ENCODE measurements at places on chromosomes 16 and 17.

- peak overlapping the region; percentile 20 for H3K4me3 ChIP-seq
- peak overlapping the region; percentile 74 for H3K27ac ChIP-seq
- H3K4me1 ChIP-seq: peaks cover 54% of the 10 kb centered on the region
- no peak for DNase-seq
- H3K36me3 ChIP-seq: peaks cover 23% of the 10 kb centered on the region
Observed at GRCh38 chr17:40448639-40449261, 5.5 kb downstream of the IGFBP4 start.

DNA sequence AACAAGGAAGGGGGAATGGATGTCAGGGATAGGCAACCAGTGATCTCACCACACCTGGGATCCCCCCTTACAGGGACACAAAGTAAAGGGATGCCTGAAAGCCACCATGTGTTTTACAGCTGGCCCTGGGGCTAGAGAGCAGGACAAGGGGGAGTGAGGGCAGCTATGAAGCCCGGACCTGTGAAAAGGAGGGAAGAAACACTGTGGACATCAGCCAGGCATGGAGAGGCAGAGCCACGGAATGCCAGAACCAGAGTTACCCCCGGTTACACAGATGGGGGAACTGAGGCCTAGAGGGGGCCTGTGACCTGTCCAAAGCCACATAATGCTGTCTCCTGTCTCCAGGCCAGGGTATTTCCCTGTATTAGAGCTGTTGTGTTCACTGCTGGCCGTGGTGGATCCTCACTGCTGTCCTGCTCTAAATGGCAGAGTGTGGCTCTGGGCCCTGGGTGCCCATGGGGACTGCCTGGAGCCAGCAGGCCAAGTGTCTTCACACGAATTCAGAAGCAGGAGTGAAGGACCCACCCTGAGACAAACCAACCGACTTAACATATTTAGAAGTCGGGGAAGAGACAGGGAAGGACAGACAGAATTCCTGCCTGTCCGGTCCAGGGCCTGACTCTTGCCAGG lies 29.7 kb upstream of the ITGA3 start:
- DNase-seq: no peak
- H3K4me3 ChIP-seq: no peak overlapping the region
- H3K36me3 ChIP-seq: no peaks in the 10 kb centered on the region
- no peak overlapping the region for H3K27ac ChIP-seq
- H3K4me1 ChIP-seq: peaks cover 8% of the 10 kb centered on the region

- H3K4me1 ChIP-seq: peaks cover 16% of the 10 kb centered on the region
- peaks cover 22% of the 10 kb centered on the region for H3K27me3 ChIP-seq
- peak; percentile 76 for DNase-seq
- no peak overlapping the region for H3K27ac ChIP-seq
Observed at GRCh38 chr17:8079291-8080207, 8.0 kb downstream of the ALOX12B start.

GRCh38 chr16:23496821-23497542 lies 13.3 kb downstream of the GGA2 start:
- H3K36me3 ChIP-seq: no peaks in the 10 kb centered on the region
- H3K27me3 ChIP-seq: no peaks in the 10 kb centered on the region
- no peak overlapping the region for H3K27ac ChIP-seq
- no peaks in the 10 kb centered on the region for H3K4me1 ChIP-seq
